ENCODE measurements at places on chromosomes 2 and 18.

DNA sequence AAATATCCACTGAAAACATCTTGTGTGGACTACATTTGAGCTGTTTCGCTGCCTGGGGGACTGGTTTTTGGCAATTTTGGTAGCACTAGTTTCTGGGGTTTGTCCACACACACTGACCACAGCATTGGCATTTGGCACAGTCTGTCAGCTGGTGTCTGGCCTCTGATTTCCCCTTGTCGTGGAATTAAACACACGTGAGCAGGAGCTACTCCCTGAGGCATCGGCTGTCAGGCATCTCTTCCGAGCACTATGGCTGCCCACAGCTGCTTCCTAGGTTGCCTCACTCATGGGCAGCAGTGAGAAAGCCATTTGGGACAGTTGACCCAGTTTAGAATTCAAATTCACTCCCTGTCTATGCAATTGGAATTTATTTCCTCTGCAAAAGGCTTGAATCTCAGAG lies 46.8 kb upstream of the FZD5 start:
- DNase-seq: no peak

- no peak for DNase-seq
Observed at GRCh38 chr2:196233021-196233804, 61.8 kb upstream of the STK17B start.

DNA sequence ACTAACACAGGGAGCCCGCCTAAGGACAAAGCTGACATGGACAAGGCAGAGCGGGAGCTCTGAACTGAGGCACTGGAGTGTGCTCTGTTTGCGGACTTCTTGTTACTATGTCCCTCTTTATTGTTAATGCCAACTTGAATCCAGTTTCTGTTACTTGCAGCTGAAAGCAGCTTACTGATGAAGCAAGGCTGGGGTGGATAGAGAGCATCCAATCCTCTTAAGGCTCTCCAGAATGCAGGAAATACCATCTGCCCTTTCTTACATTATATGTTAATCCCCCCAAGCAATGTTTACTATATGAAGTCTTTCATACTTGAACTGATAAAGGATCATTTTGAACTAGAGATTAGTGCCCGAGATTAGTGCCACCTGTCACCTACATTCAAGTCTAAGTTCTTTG lies 9.4 kb downstream of the FAM210A start:
- DNase-seq: no peak

DNA sequence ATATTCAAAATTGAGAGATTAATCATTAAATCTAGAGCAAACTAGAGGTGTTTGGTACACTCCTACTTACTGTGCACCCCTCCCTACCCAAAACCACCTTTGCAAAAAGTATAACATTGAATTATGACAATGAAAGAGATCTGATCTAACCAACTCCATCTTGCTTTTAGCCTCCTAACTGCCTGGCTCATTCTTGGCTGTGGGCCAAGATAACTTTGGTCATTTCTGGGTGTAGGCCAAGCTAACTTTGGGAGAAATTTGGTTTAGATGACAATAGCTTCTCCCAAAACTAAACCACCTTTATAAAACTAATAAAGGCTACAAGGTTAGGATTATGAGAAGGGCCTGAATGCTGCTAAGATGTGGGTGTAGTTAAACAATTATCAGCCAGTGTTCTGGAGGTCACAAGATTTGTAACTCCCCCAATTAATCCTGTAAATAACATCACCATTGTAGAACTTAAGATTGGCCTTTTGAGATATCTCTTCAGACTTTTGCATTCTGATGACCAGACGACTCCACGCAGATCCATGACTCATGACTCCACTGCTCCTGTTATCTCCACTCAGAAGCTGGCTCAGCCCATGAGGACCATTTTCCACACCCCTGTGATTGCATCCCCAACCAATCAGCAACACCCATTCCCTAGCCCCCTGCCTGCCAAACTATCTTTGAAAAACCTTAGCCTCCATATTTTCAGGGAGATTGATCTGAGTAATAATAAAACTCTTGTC lies 160.2 kb downstream of the FBXO15 start:
- no peak for DNase-seq

DNA sequence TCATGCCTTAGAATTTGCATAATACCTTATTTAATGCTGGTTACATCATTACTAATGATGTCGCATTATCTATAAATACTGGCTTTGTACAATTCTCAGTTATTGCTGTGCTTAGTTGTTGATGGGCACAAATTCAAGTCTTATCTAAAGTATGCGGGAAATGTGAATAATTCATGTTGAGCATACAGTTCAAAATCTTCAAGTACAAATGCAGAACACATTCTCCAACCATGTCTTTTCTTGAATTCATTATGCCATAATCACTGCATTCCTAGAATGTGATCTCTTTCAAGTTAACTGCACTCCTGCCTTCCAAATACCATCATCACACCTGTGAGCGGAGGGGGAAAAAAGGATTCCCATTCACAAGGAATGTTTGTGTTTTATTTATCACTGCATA lies 337.0 kb downstream of the MBD2 start:
- DNase-seq: no peak

GRCh38 chr2:195818526-195818925 lies 161.5 kb downstream of the SLC39A10 start:
- DNase-seq: no peak

DNA sequence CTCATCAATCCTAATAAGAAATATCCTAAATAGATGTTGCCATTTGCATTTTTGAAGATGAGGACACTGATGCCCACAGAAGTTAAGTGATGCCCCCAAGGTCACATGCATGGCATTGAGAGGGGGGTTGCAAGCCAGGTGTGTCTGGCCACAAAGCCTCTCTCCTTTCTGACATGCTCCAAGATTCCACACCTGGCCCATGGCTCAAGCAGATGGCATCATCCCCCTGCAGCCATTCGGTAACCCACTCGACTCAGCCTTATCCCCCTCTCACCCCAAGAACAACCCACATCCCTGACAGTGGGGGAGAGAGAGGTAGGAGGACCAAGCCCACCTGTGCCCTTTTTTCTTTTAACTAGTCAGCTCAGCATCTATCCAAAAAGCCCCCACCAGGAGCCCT lies 16.5 kb upstream of the TEX51 start:
- no peak for DNase-seq

DNA sequence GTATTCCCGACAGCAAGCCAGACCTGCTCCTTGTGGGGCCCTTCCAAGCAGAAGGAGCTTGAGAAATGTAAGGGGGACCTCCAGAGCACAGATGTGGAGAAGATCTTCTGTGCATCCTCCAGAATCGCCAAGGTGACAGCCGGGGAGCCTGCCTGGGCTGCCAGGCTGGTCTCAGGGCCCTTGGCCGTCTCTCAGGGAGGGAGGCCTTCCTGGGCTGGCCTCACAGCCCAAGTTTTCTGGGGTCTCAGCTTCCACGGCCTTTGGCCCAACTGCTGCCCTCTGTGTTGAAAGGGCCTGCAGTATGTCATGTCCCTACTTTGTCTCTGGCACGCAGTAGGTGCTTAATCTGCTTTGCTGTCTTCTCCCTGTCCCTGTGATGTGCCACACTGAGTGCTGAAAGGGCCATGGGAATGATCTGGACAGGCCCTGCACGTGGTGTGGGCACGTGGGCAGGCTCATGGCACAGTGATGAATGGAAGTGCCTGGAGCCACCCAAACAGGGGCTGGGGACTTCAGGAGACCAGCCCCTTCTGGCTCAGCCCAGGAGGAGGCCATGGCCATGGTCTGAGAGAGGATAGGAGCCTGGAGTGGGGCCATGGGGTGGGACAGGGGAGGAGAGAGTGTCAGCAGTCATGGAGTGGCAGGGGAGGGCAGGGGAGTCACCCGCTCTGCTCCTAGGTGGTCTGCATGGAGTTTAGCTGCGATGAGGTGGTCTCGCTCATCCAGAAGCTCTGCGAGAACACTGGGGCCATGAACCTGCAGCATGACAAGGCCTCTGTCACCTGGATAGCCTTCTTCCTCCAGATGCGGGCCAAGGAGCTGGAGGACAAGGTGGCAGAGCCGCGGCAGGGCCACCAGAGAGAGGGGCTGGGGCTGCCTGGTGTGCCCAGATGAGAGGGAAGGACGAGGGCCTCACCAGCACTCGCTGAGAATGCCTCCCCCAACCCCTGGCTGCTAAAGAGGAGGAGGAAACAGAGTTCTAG lies 35.4 kb downstream of the HJURP start:
- DNase-seq: no peak

- no peak for DNase-seq
Observed at GRCh38 chr2:1407950-1408675, 5.2 kb upstream of the TPO start.

- DNase-seq: no peak
Observed at GRCh38 chr2:239756790-239757760, 268.1 kb downstream of the NDUFA10 start.

DNA sequence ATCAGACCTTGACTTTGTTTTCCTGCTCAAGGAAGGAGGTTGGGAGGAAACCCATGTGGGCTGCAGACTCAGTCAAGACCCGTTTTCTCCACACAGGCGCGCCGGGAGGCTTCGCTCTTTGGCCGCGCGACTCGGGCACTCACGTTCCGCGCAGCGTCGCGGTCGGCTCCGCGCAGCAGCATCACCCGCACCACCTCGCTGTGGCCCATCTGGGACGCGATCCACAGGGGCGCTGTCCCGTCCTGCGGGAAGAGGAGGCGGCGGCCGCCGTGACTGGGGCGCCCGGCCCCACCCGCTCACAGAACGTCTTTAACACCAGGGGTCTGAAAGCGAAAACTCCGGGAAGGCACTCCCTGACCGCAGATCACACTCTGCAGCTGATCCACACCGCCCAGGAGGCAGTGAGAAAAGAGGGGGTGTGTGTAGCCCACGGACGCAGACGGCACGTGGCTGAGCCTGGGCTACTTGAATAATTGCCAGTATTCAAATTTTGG lies 33.1 kb upstream of the NPC1 start:
- no peak for DNase-seq

GRCh38 chr2:10256515-10257031 lies 46.1 kb upstream of the HPCAL1 start:
- DNase-seq: no peak

Measured in breast epithelium (tissue), 4 donors.